ENCODE measurements at places on chromosomes 4 and X.

GRCh38 chr4:17717301-17717700 lies 64.1 kb downstream of the FAM184B start:
- no peak for DNase-seq

DNA sequence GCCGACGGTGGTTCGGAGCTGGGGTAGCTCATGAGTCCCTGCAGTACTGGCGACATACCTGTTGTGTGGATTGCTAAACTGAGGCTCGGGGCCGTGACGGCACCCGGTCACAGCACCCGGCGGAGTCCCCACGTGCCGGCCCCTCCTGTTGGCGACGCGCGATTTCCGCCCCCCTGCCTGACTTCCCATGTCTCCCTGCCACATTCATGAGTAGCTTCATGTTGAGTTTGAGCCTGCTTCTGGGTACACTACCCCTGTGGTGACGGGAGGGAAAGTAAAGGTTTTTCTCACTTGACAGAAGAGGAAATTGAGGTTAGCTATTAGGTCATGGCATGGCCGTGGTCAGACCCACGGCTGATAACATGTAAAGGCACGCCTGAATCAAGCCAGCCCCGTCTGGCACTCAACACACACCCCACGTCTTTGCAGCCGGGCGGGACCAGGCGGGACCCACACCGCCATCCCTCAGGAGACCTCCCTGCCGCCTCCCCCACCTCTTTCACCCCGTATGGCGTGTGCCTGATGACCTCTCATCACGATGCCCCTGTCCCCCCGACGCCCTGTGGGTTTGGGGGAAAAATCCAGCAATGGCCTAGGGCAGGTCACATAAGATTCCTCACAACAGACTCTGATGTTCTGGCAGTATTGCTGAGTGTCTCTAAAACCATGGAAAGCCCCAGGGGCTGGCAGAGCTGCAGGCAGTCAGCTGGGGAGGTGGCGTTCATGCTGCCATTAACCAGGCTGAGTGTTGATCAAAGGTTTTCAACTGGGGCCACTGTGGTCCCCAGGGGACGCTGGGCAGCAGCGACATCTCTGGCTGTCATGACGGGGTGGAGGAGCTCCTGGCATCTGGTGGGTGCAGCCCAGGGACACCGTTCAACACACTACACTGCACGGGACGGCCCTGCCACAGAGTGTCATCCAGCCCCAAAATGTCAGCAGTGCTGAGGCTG lies 29.2 kb downstream of the P2RY8 start:
- no peak for DNase-seq

- no peak for DNase-seq
Observed at GRCh38 chr4:139275281-139275735, 4.7 kb downstream of the MGARP start.

DNA sequence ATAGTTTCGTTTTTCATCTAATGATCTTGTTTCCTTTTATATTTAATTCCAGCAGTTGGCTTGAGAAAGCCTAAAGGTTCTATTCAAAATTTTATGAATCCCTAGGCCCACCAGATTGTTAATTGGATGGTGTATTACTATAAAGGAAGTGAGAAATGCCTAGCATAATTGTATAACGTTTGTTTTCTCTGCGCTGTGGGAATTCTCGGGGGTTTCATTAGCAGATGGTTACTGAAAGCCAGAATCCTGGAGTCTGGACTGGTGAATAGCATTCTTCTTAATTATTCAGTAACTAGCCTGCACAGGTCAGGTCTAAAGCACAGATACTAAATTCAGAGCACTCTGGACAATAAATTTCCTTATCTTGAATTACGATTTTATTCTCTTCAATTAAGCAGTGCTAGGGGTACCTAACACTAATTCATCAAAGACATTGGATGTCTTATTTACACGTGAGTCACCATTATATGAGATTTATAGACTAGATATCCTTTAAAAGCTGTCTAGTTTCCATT lies 459.4 kb downstream of the DTHD1 start:
- DNase-seq: no peak

- DNase-seq: no peak
Observed at GRCh38 chr4:7861440-7861881, 78.2 kb downstream of the AFAP1 start.

GRCh38 chr4:70426789-70427188 lies 29.0 kb downstream of the OPRPN start:
- no peak for DNase-seq

DNA sequence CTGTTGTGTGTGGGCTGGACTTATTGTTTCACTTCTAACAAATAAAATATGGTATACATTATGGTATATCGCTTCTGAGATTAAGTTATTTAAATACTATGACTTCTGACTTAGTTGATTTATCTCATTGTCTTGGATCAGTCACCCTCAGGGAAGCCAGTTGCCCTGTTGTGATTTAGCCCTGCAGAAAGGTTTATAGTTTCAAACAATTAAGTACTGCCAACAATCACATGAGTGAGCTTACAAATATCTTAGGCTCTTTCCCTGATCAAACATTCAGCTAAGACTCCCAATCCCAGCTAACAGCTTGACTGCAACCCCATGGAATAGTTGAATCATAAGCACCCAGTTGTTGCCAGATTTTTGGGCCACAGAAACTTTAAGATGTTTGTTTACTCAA lies 85.4 kb downstream of the MAGEC1 start:
- DNase-seq: no peak

GRCh38 chr4:146368209-146368608 lies 153.5 kb downstream of the SLC10A7 start:
- no peak for DNase-seq

GRCh38 chrX:56762220-56762619 lies 33.2 kb downstream of the NBDY start:
- no peak for DNase-seq

- no peak for DNase-seq
Observed at GRCh38 chrX:147476008-147476407, 435.7 kb upstream of the FMR1 start.

DNA sequence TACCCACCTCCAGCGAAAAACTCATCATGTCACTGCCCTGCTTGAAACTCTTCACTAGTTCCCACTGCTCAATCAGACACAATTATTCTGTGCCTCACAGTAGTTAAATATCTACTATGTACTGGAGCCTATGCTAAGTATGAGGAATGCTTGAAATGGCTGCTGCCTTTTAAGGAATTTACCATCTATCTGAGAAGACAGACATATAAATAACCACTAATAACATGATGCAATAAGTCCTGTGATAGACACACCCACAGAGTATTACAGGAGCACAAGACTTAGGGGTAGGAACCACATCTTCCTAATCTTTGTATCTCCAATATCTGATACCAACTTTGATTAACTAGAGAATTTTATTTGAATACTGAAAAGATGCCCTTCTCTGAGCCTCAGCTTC lies 21.1 kb downstream of the SLC25A53 start:
- DNase-seq: no peak

GRCh38 chr4:23630110-23630509 lies 259.7 kb downstream of the PPARGC1A start:
- no peak for DNase-seq

- DNase-seq: no peak
Observed at GRCh38 chr4:160567634-160568033, 1464.8 kb downstream of the RAPGEF2 start.

DNA sequence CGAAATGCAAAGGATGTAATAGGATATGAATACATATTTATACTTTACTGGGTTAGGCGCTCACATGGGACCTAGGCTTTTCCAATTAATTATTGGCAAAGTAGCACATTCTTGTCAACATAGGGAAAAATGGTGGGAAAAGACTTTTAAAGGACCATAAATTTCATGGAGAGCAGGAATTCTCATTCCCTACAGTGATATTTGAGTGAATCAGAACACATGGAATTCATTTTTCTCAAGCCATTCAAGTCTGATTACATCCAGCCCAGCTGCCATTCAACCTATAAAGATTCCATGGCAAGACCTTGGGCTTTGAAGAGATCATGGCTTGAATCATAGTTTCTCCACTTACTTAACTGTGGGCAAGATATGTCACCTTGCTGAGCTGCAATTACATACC lies 150.4 kb downstream of the SOWAHB start:
- DNase-seq: no peak

Data from activated T-helper 9 cell treated with anti-CD3 and anti-CD28 coated beads, Interleukin-2, amount 50 U/mL, for 16 hours (primary cell).